ENCODE measurements at places on chromosomes 1 and 21.

DNA sequence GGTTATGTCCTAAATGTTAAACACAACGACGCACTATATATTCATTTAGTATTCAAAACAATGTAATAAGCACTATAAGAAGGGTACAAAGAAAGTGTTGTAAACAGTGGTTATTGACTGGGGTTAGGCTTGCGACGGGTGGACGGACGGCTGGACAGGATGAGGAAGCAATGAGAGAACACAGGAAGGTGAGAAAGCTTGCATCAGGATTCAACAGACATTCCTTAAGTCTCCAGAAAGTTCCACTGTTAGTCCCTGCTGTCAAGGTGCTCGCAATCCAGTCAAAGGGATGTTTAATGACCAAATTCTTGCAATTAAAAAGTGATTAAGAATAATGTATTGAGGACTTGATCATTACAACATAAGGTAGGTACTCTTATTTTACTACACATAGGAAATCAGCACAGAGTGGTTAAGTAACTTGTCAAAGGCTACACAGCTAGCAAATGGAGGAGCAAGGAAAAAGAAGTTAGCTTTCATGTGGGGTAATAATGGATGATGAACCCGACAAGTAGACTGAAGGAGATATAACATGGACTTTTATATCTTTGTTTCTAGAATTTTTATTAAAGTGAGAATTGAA lies 994 bp upstream of the ACBD6 start:
- no peak for DNase-seq

DNA sequence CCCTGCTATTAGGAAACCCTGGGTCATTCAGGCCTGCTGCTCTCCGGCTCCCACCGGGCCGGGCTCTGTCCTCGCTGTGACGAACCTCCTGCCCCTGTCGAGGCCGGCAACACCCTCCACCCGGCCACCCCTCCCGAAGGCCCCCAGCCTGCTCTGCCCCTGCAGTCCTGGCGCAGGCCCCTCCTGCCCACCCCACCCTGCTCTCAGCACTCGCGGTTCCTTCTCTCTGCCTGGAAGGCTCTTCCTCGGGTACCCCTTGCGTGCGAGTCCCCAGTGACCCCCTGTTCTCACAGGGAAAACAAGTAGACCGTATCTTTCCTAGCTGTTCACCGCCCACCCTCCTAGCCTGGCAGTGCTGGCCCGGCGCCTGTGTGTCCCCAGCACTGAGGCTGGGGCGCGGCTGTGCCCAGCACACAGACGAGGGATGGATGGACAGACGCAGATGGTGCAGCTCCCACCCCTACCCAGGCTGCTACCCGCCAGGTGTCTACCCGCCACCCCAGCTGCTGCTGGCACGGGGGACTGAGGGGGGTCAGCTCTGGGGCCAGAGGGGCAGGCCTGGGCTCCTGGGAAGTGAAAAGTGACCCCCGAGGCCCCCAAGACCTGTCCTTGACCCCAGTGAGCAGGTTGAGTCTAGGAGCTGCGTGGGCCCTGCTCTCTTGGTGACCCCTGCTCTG lies 3.1 kb upstream of the VWA1 start:
- no peak for DNase-seq

DNA sequence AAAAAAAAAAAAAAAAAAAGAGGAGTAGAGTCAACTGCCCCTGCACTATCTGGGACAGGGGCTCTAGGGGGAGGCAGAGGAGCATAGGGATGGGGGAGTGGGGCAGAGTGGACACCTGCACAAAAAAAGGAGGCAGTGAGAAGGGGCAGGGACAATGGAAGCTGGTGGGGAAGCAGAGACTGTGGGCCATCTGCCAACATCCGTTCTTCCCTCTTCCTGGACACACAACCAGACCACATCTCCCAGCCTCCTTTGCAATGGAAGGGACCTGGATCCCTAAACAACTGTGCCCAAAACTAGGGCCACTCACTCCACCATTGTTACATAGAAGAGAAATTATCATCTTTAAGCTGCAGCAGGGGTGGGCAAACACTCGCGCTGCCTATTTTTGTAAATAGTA lies 38.4 kb downstream of the NEK2 start:
- DNase-seq, result no peak

- DNase-seq, result no peak
Measured at GRCh38 chr1:12565966-12566352, 52.1 kb downstream of the DHRS3 start.

- DNase-seq, result no peak
Measured at GRCh38 chr1:14909273-14909672, 244.3 kb upstream of the TMEM51 start.
